ENCODE measurements at places on chromosomes 2 and 18.

DNA sequence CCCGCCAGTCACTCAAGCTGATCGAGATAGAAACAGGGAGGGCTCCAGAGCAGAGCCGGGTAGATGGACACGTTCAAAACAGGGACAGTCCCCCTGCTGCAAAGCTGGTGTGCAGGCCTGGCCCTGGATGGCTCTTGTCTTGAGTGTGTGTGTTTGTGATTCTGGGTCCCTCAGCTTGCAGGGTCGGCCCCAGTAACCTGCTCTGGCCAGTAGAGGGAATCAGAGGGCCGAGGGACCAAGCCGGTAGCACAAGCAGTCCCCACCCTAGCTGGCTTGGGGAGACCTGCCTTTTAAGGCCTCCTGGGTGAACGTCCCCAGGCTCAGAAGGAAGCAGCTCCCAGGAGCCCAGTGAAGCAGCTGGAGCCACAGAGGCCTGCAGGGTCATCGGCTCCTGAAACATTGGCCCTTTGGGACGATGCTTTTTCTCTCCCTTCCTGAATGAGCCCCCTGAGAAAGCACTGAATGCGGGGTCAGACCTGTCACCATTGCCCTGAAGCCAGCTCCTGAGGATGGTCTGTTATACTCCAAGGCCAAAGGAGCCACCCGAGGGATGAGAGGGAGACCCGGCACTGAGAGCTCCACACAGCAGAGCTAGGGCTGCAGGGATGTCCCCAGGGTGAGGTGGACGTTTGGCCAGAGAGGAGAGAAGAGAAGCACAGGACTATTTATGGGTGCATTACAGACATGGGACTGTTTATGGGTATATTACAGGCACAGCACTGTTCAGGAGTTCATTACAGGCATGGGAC, 15.4 kb upstream of the MLPH start:
- DNase-seq: no peak

DNA sequence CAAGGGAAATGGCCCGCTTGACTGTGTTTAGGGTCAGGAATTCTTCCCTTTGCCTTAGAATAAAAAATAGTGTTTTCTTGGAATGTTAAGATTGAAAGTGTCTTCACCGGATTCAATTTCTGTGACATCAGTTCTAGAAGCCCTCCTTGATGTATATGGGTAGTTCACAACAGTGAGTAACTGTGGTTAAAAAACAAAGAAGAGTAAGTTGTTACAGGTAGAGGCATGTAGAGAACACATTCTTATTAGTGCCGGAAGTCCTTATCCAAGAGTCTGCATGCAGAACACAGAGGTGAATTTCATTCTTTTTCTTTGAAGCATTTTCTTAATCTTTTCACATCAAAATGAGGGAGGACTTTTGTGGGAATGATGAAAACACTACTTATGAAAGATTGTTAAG, 105.5 kb downstream of the FMNL2 start:
- DNase-seq: no peak

GRCh38 chr2:232787806-232788205, 11.4 kb upstream of the KCNJ13 start:
- no peak for DNase-seq

- DNase-seq: no peak
These were observed 174.3 kb upstream of the ARL4C start for GRCh38 chr2:234671231-234671630.

GRCh38 chr18:58562999-58563667, 65.8 kb downstream of the ALPK2 start:
- no peak for DNase-seq

DNA sequence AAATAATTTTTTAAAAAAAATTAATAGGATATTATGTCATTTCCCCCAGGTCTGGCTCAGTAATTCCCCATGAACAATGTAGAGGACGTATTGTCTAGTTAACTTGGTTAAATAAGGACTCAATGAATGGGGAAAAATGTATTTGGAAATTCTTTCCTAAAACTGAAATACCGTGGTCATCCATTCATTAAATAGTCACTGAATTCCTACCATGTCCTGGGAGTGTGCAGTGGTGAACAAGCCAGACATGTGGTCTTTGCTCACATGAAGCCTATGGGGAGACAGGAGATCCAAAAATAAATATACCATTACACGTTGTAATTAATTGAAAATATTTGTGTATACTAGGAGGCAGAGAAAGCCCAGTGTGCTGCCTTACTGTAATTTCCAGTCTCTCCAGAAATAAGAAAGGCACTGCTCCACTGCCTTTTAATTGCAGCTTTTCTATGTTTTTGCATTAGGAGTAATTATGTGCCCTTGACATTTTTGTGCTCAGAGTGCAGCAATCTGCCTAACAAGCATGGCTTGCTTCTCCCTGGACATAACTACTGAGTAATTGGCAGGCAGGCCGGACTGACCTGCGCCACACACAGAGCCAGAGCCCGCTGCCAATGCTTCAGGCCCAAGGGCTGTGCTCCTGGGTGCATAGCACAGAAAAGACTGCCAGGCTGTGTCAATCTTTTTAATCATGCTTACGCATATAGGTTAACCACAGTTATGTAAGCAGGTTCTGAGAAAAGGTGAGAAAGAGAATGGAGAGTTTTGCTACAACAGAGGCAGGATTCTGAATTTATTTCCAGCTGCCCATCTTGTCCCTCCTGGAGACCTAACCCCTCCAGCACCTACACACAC, 22.2 kb upstream of the TTC39C start:
- no peak for DNase-seq

DNA sequence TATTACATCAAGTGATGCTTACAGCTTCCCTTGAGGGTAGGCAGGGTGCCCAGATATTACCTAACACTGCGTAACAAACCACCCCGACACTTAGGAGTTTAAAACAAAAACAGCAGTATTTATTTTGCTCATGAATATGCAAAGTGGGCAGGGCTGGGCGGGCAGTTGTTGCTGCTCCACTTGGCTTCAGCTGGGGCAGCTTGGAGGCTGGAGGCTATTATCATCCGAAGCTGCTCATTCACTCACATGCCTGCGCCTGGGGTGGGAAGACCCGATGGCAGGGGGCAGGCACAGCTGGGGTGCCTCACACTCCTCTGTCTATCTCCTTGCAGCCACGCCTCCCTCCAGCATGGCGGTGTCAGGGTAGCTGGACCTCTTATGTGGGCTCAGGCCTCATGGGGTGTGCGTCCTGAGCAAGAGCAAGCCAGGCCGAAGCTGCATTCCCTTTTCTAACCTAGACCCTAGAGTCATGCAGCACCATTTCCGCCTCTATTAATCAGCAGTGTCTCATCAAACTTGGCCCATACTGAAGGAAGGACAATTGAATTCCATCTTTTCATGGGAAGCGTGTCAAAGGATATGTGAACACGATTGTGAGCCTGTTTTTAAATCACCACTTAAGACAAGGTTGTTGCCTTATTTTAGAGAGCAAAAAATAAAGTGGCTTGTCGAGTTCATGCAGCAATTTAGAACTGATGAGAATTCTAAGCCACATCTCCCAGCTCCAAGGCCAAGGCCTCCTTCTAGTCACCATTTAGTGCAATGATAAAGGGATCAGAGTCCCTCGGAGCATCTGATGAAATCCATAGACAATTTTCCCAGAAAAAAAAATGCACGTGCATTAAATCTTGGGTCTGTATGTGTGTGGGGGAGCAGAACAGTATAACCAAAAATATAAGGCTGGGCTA, 54.9 kb downstream of the SDC1 start:
- DNase-seq: peak; percentile 29

DNA sequence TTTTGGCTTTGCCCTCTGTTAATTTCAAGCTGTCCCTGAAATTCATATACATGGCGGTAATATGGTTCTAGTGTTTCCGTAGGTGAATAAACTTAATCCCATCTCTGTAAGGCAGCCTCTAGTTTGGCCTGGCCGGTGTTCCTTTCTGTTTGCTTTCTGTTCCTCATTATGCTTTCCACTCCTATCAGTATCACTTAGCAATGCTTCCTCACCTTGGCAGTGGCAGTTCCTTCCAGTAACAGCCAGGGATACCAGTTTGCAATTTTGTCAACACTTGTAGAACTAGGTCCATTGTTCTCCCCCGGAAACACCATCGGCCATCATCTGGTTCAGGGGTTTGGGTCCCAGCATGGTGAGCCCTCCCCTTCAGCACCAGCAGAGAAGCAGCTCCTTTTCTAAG, 18.2 kb upstream of the TNP1 start:
- no peak for DNase-seq

DNA sequence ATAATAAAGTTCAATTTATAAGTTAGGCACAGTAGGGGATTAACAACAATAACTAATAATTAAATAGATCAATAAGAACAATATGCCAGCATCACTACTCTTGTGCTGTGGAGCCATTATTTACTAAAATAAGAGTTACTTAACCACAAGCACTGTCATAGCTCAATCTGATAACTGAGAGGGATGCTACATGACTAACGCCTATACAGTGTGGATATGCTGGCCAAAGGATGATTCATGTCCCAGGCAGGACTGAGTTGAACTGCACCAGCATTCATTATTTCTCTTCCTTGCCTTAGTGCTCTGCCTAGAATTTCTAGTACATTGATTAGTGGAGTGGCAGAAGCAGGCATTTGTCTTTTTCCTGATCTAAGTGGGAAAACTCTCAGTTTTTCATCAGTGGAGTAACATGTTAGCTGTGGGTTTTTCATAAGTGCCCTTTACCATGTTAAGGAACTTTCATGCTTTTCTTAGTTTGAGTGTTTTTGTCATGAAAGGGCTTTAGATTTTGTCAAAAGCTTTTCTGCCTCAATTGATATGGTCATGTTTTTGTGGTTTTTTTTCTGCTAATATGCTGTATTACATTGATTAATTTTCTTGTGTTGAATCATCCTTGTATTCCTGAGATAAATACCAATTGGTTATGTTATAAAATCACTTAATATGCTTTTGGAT, 21.7 kb downstream of the KIAA1328 start:
- DNase-seq: peak; percentile 89

- no peak for DNase-seq
These were observed 357.4 kb upstream of the GULP1 start for GRCh38 chr2:187934236-187934635.
